Osteocyte (in vitro differentiated cells): ENCODE measurements at places on chromosomes 4 and X.

GRCh38 chrX:47283015-47283771 lies 50.4 kb downstream of the USP11 start:
- no peak for DNase-seq

- DNase-seq, result no peak
These were observed 7.3 kb upstream of the SEL1L3 start for GRCh38 chr4:25870081-25870480.

DNA sequence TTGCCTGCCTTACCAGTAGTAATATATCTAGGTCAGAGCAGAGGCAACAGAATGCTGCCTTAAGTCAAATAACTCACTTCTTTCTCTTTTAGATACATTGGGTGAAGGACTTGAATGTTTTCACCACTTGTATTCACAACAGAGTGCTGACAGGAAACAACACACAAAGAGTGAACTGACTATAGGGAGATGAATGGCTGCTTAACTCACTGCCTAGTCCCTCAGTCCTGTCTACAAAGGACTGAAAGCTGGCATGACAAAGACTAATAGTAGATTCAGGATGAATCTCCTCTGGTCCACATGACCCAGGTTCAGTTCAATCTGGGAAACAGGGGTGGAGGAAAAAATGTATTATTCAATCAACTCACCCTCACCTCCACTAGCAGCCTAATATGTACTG lies 134.2 kb downstream of the GALNTL6 start:
- no peak for DNase-seq

DNA sequence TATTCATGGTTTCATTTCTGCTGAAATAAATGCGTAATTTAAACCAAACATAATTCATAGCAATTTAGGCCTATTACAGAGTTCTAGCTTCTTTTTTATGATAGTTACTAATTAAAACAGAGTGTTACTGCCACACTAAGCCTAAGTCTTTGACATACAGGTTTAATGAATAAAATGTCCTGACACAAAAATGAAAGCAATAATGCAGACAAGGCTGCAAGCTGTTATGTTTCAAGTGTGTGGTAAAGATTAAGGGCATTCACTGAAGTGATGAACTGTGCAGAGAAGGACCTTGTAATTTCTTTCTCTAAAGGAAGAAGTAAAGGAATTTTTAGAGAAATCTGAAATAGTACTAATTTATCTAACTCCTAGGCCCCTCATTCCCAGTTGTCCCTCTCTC lies 2.9 kb downstream of the NDNF start:
- no peak for DNase-seq

DNA sequence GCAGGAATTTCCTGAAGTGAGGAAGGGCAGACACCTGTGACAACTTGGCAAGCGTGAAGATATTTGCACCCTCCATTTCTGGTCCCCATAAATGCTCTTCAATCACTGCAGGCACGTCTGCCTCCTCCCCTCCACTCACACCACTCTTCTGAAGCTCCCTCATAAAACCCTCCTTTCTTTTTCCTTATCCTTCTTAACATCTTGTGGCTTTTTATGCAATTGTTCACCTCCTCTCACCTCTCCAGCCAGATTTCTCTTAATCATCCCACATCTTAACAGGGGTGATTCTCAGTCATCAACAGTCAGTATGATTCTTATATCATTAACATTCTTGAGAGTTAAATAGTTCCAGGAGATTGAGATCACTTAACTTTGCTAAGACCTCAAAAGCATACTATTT lies 277.4 kb downstream of the SPRY1 start:
- DNase-seq, result no peak

GRCh38 chr4:1974840-1975239 lies 33.9 kb downstream of the NELFA start:
- no peak for DNase-seq

DNA sequence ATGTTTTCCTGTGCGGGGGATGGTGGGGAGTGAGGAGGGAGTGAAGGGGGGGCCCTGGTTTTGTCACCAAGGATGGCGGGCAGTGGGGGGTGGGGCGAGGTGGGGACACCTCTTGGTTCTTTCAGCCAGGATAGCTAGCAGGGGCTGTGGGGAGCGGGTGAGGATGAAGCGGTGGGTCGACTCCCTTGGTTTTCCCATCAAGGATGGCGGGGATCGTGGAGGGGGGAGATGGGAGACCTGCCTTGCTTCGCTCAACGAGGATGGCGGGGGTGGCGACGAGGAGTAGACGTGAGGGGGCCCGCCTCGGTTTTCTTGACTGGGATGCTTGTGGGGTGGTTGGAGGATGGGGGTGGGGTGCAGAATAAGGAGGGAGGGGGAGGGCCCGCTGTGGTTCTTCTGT lies 643 bp downstream of the FHL1 start:
- DNase-seq, result no peak

DNA sequence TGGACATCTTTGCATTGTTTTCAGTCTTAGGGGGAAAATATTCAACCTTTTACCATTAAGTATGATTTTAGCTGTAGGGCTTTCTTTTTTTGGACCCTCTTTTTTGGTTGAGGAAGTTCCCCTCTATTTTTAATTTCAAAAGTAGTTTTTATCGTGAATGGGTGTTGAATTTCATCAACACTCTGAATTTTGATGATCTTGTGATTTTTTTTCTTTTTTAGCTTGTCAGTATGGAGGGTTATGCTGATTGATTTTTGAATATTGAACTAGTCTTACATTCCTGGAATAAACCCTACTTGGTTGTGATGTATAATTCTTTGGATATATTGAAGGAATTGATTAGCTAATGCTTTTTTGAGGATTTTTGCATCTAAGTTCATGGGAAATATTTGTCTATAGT lies 1.7 kb downstream of the ZNF81 start:
- DNase-seq, result no peak

GRCh38 chrX:71504346-71504745 lies 28.6 kb upstream of the OGT start:
- no peak for DNase-seq

DNA sequence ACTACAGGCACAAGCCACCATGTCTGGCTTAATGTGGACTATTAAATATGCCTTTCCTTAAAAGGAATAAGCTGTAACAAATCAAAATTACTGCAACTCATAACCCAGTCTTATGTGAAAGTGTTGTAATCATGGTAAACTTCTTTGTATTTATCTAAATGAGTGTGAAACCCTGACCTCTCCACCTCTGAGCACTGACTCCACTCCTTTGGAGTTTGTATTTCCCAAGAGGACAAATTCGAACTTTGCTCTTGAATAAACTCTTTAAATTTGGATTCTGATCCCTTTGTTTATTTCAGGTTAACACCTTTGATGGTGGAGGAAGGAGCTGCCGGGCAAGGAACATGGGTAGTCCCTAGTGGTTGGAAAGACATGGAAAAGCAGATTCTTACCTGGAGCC lies 48.3 kb upstream of the FAM9A start:
- DNase-seq, result no peak
